Endothelial cell of umbilical vein (primary cell): ENCODE measurements at places on chromosomes 16 and 17.

- no peak for DNase-seq
Measured at GRCh38 chr16:50696575-50697420, 3.4 kb downstream of the NOD2 start.

DNA sequence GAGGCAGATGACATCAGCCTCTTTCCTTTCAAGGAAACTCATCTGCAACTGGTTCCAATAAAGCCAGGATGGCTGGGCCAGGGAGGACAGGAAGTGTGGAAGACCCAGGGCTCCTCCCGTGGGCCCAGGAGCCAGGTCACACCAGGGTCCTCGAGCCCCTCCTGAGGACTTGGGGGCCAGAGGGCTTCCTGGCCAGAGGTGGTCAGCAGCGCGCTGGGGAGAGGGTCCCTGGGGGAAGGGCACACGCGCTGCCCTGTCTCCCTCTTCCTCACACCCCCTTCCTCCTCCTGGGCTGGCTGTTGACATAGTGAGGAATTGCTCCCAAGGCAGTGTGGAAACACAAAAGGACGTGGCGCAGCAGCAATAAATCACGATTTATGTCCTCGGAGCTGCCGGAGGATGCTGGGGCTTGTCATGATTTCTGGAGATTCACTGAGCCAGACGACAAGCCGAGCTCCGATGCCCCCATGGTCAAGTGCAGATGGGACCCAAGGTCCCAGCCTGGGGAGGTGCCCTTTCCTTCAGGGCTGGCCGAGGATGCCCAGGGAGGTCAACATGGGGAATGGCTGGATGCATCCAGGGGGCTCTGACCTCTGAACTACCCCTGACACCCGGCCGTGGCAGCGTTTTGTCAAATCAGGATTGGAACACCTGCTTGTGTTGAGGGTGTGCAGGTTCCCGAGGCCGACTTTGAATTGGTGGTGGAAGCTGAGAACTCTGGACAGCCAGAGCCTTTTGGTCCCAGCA is 152.6 kb downstream of the IRF8 start:
- DNase-seq, result no peak

GRCh38 chr17:15406081-15406480 is 61.3 kb downstream of the CDRT4 start:
- peak; percentile 41 for DNase-seq

GRCh38 chr17:81069135-81069645 is 34.2 kb downstream of the BAIAP2 start:
- no peak for DNase-seq

DNA sequence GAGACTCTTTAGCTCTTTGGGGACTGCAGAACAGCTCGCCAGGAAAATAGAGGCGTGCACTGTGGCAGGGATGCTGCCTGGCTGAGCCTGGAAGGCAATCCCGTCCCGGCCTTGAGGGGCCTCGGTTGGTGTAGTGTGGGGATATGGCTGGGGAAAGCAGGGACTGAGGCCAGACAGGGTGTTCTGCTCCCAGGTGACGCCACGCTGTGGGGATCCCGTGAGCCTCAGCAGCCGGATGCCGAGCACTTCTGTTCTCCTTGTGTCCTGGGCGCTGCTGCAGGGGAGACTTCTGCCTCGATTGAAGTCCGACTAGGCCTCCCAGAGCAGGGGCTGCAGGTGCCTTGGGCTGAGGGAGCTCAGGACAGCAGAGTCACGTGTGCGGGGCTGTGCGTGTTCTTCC is 72.6 kb downstream of the BANP start:
- no peak for DNase-seq

GRCh38 chr17:31900877-31901276 is 631 bp downstream of the UTP6 start:
- no peak for DNase-seq

DNA sequence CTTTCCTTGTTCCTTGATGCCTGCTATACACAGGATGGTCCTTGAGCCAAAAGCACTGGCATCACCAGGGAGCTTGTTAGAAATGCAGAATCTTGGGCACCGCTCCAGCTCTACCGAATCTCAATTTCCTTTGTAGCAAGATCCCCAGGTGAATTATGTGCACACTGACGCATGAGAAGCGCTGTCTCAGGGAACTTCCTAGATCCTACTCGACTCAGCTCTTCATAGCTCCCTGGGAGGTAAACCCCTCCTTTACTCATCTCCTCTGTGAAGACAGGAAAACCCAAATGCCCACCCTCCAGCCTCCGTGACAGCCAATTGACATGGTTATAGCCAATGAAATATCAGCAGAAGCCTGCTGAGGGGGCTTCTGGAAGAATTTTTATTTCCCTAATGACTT is 4.1 kb downstream of the USP31 start:
- DNase-seq, result no peak

- no peak for DNase-seq
Measured at GRCh38 chr17:1711804-1712203, 1.6 kb upstream of the TLCD2 start.

DNA sequence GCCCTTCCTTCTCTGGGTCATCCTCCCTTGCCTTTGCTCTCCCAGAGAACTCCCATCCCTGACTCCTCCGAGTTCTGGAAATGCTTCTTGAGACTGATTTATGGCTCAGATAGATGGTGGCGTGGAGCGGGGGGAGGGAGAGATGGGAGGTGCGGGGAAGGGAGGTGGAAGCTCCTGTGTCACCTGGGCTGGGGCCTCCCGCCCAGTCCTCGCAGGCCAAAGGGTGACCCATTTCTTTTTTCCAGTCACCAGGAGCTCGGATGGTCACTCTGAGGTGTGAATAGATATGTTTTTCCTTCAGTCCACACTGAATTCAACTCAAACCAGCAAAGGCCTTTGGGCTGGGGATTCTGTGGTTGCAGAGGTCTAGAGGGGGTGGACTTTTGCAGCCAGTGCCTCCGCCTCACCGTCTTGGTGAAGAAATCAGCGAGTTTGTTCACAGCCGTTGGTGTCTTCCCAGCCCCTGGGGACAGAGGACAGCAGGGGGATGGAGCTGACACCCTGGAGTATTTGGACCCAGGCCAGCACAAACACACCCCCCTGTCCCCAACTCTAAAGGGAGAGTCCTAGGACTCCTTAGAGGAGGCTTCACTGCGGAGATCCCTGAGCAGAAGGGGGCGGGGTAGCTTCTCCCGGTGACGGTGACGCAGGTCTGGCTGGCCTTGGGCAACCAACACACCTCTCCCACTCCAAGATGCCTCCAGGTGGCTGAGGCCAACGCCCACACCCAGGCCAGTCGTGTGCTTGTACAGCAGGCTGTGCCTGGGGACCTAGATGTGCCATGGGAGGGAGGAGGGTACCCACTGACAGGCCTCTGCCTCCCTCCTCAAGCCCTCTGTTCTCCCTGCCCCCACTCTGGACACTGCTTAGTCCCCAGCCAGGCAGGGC is 80.6 kb downstream of the AMFR start:
- no peak for DNase-seq

DNA sequence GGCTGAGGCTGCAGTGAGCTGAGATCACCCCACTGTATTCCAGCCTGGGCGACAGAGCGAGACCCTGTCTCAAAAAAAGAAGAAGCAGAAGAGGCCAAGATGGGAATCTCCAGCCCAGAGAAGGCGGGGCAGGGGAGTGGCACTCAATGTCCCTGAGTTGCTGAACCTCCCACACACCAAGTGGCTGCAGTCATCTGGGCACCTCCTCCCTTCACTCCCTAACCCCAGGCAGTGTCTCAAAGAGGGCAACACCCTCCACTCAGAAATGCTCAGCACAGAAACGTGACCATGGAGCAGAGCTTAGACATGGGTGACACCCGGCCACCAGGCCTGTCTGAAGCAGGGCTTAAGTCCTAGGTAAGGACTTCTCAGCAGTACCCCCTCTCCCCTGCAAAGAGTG is 36.3 kb upstream of the BCAR1 start:
- DNase-seq, result no peak

- no peak for DNase-seq
Measured at GRCh38 chr16:74051-74746, 1.8 kb upstream of the RHBDF1 start.

GRCh38 chr17:50079334-50080095 is 15.6 kb upstream of the PDK2 start:
- peak; percentile 17 for DNase-seq

- no peak for DNase-seq
Measured at GRCh38 chr17:50837980-50838954, 2.9 kb downstream of the WFIKKN2 start.

DNA sequence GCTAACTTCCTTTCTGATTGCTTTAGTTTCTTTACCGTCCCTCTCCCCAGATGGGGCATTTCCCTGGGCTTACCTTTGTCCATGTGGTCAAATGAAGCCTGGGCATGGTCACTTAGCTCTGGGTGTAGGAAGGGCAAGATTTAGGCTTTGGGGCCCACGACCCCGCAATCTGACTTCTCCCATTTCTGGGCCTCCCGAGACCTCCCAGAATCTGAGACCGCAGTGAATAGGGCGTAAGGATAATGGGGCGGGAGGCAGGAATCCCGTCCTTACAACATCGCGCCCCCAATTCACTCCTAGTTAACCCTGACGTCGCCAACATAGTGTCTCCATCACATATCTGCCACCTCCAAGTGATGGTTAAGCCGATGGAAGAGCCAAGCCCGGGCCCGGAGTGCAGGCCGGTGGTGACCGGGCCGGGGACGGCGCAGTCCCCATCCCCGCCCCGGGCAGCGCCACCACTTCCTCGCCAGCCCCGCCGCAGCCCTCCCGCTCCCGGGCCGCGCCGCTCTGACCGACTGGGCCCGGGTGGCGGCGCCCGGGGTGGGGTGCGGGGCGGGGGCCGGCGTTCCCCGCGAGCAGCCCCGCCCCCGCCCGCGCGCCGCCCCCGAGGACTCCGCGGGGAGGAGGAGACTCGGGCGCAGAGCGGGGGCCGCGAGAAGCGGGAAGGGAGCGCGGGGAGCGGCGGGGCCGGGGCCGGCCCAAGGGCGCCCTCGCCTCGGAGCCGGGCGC is at the start of gene RHBDL3:
TSS of gene RHBDL3 (plus strand) at position 641 of the 732 bp plus-strand sequence. CDS start 358 bp downstream, outside the sequence.
- DNase-seq, result no peak

GRCh38 chr17:75261336-75262111 is at the start of the genes GGA3 and MRPS7:
Gene GGA3, minus strand, starts transcription at chr17:75261606. Its CDS starts 19 bp downstream, at chr17:75261587.
Gene MRPS7, plus strand, starts transcription at chr17:75261879. Its CDS starts 22 bp downstream, at chr17:75261901.
- peak; percentile 95 for DNase-seq
